ENCODE measurements at places on chromosomes 5 and 9.

DNA sequence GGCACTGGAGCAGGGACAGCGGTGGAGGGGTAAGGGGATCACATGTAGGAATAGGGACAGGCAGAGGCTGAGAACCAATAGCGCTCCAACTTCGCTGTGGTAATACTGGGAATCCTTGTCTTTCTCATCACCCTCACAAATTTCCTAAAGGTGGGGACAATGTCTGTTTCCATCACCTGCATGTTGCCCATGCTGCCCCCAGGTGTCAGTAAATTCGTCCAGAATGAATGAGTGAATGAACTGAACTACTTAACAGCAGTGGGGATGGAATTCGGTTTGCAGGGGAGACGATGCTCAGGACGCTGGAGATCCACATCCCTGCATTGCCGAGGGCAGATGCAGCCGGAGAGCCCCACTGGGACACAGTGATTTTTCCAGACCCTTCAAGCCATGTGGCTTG, 129.9 kb downstream of the PDZD2 start:
- no peak for DNase-seq

DNA sequence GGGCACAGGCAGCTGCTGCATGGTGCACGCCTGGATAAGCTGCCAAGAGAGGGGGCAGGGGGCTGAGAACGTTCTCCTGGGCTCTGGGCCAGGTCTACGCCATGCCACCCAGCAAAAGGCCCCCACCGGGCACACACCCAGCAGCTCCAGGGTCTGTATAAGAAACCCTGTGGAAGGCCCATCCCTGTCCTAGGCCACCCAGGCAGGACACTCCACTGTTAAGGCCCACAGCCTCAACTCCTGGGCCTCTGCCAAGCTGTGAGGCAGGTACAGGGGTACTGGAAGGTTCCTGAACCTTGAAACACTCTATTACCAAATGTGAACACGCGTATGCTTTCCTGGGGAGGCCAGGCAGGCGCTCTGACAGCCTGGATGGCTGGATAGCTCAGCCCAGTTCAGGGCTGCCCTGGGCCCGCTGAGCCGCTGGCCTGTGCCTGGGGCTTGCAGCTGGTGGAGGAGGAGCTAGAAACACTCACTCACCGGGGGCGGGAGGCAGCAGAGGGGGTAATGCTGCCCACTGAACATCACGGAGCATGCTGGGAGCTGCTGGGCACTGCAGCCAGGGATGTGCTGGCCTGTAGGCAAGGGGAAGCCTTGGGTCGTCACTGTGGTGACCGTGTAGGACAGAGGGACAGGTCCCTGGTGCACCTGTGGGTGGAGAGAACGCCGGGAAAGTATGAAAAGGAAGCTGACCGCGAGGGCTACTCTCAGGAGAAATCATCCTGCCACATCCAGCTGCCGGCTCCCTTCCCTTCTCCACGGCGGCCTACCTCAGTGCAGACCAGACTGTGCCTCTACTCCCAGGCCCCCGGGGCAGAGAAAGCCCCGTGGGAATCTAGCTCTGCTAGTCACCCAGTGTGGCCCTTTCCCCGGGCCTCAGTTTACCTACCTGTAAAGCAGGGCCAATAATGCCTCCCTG, 6.0 kb downstream of the RNF44 start:
- DNase-seq, result peak; percentile 42

DNA sequence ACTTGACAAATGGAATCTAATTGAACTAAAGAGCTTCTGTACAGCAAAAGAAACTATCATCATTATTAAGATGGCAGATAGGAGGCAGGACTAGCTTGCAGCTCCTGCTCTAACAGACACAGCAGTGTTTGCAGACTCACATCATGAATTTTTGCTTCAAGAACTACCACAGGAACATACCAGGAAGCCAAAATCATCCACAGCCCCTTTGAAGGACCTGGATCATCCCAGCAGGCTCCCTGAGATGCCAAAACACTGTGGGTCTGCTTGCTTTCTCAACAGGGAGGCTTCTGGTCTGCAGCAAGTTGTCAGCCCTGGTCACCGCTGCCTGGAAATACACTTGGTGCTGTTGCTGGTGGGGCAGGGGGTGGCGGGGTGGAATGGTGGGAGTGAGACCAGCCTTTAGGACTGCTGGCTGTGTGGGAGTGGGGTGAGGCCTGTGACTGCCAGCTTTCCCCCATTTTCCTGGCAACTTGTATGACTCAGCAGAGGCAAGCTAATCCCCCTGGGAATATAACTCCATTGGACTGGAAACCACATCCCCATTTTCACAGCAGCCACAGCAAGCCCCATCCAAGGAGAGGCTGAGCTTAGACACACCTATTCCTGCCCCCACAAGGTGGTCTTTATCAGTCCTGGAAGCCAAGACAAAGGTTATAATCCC, 533.8 kb upstream of the CYLC2 start:
- no peak for DNase-seq

- DNase-seq, result no peak
These were observed 81.8 kb downstream of the SEMA6A start for GRCh38 chr5:116492776-116493175.

GRCh38 chr9:123536455-123536868, 180.5 kb downstream of the CRB2 start:
- no peak for DNase-seq

DNA sequence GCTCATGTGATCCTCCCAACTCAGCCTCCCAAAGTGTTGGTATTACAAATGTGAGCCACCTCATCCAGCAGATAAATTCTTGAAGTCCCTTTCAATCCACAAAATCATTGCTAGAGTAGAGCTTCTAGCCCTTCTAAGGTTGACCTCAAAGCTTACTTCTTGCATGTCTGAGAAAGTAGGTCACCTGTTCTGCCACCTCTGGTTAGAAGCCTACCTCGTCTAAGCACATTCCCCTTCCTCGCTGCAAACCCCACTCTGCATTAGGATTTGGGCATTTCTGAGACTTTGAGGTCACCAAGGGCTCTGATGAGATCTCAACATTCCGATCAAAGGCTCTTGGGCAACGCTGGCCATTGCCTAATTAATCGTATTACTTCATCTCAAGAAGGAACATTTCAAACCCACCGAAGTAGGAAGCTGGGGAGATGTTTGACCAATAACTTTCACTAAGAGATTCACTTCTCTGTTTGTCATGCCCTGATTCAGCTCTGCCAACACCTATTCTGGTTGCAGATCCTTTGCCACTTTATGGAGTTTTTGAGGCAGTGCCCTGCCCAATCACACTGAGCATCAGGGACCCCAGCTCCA, 8.6 kb downstream of the ADAM19 start:
- DNase-seq, result no peak

DNA sequence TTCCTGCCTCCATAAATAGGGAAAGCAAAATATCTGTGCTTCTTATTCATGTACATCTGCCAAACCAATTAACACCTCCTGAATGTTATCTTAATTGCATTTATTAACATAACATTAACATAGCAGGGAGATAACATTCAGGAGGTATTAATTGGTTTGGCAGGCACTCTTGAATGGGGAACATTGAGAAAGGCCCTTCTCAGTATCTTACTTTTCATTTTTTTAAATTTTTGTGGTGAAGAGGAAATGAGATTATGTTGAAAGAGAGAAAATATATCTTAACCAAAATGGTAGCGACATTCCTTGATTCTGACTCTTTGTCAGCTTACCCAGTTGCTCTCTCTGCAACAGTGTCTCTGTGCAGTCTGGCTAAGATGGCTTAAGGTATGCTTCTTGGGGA, 100.4 kb upstream of the TLE1 start:
- DNase-seq, result no peak

- peak; percentile 69 for DNase-seq
These were observed 1.3 kb downstream of the NOTCH1 start for GRCh38 chr9:136544548-136544963.

DNA sequence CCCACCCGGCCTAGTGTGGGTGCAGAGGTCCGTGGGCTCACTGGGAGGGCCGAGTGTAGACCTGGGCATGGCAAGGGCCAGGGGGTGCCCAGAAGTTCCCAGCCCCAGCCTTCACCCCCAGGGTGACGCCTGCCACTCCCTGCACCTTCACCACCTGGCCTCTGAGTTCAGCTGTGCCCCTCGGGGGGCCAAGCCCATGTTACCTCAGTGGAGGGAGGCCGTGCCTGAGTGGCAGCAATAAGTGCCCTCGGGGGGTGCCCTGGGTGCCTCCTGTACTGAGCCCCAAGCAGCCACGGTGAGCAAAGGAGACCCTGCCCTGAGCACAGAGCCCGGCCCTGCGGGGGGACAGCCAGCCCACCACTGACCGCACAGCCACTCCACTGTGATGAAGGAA, 10.3 kb upstream of the FCN2 start:
- DNase-seq, result no peak

DNA sequence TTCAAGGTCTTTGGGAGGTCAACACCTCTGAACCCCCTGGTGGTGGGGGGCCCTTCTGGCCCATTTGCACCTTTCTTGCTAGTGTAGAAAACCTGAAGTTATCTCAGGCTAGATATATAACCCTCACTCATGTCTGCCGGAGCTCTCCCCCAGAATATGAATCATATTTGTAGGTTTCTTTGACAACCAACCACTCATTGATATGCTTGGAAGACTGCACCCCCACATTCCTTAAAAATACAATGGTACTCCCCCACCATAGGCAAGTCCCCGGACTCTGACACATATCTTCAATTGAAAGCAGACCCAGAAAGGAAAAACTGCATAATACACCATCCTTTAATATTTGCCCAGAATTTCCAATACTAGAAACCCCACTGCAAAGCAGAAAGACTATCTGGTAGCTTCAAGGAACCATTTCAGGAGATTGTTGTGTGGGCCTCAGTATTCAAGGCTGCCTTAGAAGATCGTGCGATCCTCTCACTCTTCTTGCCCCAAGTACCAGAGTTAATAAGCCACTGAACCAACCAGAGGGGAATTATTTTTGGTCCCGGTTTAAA, 978 bp upstream of the UBE2B start:
- DNase-seq, result peak; percentile 18

- no peak for DNase-seq
These were observed 117.4 kb downstream of the SMARCA2 start for GRCh38 chr9:2132484-2133082.

DNA sequence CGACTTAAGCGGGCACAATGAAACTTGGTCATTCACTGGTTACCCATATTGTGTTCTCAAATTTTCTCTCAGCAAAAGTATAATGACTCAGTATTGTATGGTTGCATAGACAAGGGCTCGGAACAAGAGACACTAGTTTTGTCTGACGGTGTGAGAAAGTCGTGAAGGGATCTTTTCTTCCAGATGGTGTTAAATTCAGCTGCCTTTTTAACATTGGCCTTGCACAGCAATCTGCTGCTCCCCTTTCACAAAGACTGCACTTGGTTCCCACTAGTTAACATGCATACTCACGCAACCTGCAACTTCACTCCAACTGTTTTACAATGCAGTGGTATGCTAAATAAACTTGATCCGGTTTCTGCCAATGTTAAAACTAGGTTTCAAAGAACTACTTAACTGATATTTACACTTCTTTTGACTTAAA, 219.2 kb downstream of the MEF2C start:
- no peak for DNase-seq

DNA sequence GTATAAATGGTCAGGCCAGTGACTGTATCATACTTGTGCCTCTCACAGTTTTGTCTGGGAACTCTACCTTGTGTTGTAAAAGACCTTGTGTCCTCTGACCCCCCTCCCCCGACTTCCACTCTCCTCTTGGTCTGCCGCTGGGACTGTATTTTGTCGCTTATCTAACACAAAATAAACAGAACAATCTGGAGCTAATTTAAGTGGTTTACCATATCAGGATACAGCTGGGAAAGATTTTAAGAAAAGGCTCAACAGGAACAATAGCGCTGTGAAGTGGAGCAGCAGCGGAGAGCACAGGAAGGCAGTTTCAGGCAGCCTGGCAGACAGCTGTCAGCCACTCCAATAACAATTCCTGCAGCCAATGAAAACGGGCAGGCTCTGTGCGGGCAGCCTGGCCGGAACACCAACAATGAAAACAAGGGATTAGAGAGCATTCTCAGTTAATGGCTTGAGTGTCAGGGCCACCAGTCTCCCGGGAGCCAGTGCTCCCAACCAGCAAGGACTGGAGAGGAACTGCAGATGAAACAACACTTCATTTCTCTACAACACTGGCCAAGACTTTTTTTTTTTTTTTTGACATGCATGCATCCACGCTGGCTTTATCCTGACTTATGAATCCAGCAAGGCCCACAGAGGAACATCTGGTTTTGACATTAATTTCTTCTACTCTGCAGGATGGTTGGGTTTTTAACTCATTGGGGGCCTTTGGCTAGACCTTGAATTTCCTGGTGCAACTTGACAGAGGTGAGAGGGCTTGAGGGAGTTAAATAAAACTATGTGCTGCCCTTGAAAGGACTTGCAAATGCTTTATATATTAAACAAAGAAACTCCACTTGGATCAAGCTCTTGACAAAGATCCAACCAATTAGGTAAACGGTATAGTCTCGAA, 76.7 kb downstream of the ARSB start:
- no peak for DNase-seq

DNA sequence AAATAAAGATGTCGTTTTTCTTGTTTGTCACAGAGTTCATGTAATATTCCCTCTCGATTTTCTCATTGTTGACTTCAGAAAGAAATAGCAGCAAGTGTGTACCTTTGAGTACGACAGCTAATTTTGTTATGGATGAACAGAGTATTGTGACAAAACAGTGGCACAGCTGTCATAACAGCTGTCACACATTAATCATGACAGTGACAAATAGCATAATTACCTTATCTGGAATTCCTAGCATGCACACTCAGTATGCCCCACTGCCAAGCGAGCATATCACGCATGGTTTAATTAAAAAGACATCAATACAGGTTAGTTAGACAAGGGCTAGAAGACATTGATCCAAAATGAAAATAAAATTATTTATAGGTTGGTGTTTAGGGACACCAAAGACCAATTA, 375.1 kb downstream of the SPATA31D1 start:
- DNase-seq, result no peak

- no peak for DNase-seq
These were observed 33.0 kb upstream of the C6 start for GRCh38 chr5:41246376-41246775.
